ENCODE measurements at places on chromosomes 4 and X.

DNA sequence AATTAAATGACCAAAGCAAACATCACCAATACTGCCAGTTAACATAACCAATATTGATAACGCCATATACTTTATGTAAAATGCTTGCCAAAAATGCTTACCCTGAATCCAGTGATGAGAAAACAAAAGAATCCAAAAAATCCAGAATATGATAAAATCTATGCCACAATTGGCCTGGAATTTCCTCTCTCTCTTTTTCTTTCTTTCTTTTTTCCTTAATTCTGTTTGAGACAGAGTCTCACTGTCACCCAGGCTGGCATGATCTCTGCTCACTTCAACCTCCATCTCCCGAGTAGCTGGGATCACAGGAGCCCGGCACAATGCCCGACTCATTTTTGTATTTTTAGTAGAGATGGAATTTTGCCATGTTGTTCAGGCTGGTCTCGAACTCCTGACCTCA lies 9.8 kb upstream of the SLC7A11 start:
- no peak for DNase-seq

DNA sequence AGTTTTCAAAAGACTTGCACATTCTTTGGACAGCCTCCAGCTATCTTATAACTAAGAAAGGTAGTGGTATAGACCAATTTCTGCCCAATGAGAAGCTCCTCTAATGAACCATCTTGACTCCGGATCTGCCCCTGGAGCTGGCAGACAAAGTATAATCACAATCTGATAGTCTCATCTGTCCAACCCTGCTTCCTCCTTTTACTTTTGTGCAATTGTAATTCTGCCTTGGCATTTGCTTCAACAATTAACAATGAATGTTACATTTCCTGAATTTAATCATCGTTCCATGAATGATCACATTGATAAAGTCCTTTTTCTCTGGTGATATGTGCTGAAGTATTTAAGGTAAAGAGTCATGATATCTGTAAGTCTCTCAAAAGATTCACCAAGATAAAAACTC lies 27.8 kb downstream of the FRYL start:
- no peak for DNase-seq

DNA sequence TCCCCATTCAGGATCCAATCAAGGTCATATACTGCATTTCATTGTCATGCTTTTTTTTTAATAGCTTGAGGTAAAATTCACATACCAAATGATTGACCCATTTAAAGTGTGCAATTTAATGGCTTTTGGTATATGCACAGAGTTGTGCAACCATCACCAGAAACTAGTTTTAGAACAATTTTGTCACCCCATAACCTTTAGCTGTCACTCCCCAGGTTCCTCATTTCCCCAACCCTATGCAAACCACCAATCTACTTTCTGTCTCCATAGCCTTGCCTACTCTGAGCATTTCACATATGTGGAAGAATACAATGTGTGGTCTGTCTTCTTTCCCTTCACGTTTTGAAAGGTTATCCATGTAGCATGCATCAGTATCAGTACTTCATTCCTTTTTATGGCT lies 1.4 kb upstream of the SMAD1 start:
- no peak for DNase-seq

DNA sequence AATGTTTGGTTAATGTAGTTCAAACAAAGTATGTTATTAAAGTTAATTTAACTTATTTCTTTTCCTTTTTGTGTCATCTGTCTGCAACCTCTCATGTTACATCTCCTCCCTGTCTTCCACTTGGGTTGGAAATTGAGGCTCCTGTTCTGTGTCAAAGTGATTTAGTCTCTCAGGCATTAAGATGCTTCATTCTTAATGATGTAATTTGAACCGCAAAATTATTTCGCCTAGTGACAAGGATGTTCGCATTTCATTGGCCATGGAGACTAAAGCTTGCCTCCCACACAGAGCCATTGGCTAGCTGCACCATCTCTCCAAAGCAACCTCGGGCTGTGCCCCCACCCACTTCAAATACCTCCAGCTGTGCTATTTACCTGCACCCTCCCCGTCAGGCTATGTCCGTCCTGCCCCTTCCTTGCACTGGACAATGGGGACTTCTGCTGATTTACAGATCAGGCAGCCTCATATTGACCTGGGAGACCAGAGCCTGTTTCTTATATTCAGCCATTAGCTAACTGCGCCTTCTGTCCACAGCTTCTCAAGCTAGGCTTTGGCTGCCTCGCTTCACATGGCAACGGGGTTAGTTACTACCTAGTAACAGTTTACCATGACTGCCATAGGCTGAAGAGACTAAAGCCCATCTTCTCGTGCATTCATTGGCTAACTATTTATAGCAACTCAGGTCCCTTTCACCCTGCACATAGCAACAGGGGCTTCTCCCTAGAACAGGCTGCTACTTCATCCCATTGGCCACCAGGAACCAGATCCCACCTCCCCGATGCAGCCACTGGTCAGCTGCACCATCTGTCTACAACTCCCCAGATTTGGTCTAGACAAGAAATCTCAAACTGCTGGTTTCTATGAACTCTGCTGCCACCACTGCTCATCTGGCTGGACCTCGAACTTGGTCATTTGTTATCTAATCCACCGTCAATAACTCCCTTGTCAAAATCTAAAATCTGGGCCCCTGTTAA lies 8.6 kb upstream of the ZNF157 start:
- peak; percentile 74 for DNase-seq

DNA sequence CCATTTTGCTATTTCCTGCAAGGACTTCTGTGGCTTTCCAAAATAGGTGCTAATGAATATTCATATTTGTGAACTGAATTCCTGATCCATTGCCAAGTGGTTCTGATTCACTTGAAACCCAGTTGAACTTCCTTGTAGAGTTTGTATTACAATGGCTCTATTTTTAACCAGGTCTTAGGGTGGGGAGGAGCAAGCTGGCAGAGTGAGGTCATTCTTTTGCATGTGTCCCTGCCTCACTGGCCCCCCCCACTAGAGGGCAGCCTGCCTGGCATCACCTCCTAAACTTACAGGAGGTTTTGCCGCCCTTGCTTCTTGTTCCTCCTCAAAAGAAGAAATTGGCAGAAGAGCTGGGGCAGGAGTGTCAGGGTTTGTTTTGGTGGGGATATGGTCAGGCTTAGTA lies 10.5 kb downstream of the PTTG2 start:
- DNase-seq, result no peak

DNA sequence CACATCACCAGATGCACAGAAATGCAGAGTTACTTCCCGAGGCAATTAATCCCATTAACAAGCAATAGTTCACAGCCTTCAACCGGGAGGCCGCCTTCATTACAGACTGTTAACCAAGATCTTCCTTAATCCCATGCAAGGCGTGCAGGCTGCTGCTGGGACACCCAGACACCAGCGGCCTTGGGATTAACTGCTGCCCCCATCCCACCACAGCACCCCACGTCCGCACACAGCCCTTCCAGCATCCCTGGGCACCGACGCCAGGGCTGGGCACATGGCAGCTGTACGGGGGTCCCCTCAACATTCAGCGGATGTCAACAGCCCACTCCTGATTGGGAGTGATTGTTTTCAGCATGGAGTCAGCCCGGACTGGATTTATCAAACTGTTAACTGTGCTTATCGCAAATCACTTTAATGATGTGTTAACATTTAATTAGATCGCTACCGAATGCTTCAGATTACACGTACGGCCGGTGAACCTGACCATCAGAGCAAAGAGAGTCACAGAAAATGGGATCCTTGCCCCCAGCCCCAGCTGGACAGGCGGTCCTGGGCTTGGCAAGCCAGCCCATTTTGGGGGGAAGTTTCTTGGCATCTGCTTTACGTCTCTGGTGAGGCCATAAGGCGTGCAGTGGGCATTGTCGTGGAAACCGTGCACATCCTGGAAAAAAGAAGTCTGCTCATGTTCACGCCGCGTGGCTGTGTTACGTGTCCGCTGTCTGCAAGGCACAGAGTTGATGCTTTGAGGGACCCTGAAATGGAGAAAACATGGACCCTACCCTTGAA lies 126.4 kb downstream of the HMX1 start:
- DNase-seq, result no peak

GRCh38 chr4:97531351-97531750 lies 611.9 kb downstream of the STPG2 start:
- DNase-seq, result no peak

GRCh38 chrX:108511721-108512120 lies 72.1 kb downstream of the COL4A5 start:
- no peak for DNase-seq

- DNase-seq, result no peak
These were observed 11.2 kb upstream of the PLAC8 start for GRCh38 chr4:83125738-83126141.

- no peak for DNase-seq
These were observed 85.9 kb upstream of the ACSL4 start for GRCh38 chrX:109818976-109819375.

GRCh38 chrX:107674480-107675364 lies 46.4 kb downstream of the PRPS1 start:
- peak; percentile 67 for DNase-seq

DNA sequence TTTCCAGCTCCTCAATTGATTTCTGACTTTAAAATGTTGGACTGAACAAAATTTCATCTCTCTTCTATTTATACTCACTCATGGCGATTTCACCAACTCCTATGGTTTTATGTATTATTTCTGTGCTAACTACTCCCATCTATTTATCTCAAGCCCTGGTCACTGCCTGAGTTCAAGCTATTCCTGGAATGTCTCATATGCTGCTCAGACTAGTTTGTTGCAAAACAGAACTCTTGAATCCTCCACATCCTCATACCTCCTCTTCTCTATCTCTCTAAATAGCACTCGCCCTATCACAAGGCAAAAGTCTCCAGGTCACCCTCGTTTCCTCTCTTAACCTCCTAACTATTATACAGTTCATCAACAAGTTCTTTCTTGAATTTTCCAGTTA lies 19.0 kb upstream of the DDX60 start:
- no peak for DNase-seq

DNA sequence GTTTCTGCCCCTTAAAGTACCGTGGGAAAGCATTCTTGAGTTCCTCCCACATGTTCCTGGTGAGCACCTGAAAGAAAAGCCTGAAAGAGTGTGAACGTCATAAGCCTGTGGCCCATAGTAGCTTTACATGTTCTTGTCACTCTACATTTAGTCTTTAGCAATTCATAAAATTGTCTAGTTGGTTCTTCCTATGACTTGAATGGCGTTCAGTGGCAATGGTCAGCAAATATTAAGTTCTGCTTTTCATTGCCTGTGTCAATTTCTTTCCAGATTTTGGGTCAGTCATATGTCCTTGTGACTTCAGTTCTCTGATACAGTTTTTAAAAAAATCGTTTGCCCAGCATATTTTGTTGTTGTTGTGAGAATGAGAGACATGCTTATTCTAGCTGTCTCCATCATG lies 650.0 kb upstream of the BOD1L1 start:
- DNase-seq, result no peak

DNA sequence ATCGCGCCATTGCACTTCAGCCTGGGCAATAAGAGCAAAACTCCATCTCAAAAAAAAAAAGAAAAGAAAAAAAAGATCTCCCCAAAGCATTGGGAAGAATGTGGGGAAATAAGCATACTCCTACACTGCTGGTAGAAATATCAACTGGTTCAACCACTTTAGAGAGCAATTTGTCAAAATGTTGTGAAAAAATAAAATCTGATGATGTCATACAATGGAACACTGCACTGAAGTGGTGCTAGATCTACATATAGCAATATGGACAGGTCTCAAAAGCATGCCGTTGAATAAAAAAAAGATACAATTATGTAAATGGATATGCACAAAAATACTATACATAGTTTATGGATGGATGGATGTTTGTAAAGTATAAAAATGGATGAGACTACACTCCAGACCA lies 18.3 kb upstream of the HUWE1 start:
- DNase-seq, result no peak

DNA sequence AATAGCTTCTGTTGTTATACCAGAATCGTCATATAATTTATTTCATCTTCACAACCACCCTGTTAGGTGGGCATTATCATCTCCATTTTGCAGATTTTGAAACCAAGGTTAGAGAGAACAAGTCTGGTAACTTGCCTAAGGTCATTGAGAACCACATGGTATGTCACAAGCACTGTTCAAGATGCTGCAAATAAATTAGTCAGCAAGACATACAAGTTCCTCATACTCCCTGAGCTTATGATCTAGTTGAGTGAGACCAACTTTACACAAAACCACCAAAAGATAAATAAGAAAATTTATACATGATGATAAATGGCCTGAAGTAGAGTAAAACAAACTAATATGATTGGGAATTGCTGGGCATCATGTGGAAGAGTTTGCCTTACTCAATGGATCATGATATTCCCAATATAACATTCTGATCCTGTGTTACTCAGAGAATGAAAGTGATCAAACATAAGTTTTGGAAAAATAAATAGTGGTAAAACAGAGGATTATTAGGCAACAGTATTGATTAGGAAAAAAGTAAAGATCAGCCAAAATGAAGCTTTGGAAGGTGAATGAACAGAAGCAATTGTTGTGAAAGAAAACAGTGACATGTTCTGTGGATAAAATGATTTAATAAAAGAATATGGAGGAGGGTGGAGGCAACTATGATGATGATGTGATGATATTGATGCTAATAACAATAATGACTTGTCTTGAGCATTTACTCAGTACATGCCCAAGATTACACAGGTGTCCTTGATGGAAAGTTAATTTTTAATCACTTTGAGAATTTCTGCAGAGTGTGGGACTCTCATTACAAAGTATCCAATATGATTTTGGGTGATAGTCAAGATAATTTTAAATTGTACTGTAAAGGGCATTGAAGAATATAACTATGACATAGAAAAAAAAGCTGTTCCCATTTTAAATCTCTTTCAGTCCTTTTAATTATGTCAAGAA lies 34.1 kb upstream of the IL1RAPL1 start:
- no peak for DNase-seq

All from NCI-H446 (cell line).